Left lobe of liver (tissue), 2 donors: ENCODE measurements at places on chromosomes 13 and 19.

DNA sequence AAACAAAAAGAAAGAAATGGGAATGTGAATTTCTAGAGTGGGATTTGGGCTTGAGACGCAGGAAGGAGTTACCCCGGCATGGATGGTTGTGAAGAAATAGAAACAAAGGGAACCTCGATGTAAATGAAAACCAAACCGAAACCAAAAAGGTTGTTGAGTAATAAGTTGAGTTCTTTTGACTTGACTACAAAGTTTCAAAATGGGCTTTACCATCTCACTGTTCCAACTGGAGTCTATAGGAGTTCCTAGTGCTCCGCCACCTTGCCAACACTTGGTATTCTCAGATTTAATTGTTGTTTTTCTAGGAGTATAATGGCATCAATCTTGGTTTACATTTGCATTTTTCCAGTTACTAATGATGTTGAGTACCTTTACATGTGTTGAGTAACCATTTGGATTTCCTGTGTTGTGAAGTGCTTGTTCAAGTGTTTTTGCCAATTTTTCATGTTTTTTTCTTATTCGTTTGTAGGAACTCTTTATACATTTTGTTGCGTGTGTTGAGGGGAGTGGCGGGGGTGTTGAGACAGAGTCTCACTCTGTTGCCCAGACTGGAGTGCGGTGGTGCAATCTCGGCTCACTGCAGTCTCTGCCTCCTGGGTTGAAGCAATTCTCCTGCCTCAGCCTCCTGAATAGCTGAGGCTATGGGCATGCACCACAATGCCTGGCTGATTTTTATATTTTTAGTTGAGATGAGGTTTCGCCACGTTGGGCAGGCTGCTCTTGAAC is 9.2 kb downstream of the UBE2S start:
- DNase-seq, result no peak

- no peak for DNase-seq
These were observed 1312.7 kb downstream of the SLITRK1 start for GRCh38 chr13:82569581-82569980.

- no peak for DNase-seq
These were observed 60.4 kb upstream of the OBI1 start for GRCh38 chr13:78719367-78719766.

- no peak for DNase-seq
These were observed 4.2 kb upstream of the RGL3 start for GRCh38 chr19:11423164-11423790.

GRCh38 chr13:70370924-70371323 is 262.7 kb upstream of the KLHL1 start:
- no peak for DNase-seq

DNA sequence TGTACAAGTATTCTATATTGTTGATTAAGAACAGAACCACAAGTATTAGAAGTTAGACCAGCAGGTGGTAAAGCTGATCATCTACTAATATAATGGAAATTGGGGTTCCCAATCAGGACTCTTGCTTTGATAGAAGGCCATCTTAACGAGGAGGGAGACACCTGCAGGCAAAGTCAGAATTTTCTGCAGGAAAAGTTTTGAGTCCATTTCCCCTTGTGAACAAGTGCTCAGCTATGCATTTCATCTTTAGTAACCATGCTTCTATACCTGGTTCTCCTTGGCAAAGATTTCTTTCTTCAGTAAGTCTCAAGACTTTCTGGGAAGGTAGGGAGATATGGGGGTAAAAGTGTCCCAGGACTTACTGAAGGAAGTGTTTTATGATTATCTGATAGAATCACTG is 36.1 kb upstream of the USPL1 start:
- no peak for DNase-seq

GRCh38 chr13:27250833-27251165 is 559 bp upstream of the RPL21 start:
- no peak for DNase-seq

DNA sequence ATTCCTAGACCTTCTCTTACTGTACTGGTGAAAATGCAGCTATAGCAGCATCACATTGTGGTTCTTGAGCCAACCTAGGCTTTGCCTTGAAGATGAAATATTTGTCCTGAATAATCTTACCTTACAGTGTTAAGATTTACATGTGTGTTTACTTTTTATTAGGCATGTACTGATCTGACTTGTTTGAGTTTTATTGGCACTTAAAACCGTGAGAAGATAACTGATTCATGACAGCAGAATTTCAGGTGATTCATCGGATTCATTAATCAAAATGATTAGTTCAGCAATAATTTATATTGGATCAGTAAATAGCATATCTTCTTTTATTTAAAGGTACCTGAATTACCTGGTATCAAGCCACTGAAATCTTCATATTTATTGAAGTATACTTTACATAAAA is 296.3 kb downstream of the KLF5 start:
- DNase-seq, result no peak

DNA sequence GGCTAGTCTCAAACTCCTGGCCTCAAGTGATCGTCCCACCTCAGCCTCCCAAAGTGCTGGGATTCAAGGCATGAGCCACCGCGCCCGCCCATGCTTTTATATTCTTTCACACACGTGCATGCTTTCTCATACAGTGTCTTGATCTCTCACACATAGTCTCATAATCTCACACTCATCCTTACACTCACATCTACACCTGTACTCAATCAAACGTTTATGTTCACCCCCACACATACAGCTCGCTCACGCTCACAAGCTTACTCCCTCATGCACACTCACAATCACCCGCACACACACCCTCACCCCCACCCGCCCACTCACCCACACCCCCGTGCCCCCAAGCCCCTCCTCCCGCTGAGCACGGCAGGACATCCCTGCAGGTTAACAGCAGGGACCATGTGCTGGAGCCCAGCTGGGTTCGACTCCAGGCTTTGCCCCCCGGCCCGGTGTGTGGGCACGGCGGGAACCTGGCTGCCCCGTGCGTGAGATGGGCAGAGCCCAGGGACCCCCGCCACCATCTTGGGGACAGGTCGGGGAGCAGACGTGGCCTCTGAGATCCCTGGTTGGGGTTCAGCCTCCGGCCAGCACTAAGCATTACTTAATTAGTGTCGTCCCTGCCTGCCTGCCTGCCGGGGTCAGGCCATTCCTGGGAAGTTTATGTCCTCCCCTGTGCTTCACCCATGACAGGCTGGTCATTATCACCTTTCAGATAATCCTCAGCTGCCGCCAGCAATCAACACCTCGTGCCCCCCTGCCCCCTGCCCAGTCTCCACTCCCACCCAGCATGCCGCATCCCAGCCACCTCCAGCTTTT is 11.4 kb downstream of the SBK2 start:
- DNase-seq, result no peak

GRCh38 chr13:59710996-59711701 is 452.6 kb downstream of the DIAPH3 start:
- DNase-seq, result no peak

DNA sequence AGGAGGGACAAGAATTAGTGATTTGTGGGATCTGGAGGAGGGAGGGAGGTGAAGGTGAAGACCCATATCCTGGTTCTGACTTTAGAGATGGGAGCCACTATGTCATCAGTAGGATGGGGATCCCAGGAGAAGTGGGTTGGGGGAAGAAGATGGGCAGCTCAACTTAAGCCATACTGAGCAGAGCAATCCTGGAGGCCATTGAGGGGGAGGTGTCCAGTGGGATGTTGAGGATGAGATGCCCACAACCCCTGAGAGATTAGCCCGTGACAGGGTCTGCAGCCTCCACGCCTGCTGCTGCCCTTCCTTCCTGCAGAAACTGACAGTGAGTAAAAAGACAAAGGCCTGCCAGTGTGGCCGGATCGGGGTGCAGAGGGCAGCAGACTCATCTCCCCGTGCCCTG is 11.2 kb upstream of the SIGLEC6 start:
- DNase-seq, result no peak

DNA sequence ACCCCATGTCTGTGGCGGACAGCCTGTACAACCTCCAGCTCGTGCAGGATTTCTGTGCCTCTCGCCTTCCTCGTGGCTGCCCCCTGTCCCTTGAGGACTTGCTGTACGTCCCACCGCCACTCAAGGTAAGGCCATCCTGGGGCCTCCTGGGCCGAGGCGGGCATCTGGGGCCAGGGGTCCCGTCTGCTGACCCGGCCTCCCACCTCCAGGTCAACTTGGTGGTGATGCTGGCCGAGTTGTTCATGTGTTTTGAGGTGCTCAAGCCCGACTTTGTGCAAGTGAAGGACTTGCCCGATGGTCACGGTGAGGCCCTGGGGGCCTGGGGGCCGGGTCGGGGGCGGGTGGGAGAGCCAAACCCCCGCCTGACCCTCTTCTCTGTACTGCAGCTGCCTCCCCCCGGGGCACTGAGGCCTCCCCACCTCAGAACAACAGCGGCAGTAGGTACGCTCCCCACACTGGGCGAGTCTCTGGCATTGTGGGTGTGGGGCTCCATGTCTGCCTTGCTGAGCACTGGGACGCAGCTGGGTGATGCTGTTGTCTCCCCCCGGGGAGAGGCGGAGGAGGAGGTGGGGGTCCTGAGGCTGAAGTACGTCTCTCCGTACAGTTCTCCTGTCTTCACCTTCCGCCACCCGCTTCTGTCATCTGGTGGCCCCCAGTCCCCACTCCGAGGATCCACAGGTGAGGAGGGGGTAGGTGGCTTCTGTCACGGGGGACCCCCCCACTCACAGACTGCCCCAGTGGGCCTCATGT is 15.0 kb downstream of the CAMSAP3 start:
- no peak for DNase-seq

- DNase-seq, result no peak
These were observed 43.1 kb downstream of the SERP2 start for GRCh38 chr13:44416744-44417143.

GRCh38 chr13:89923736-89924135 is 1423.8 kb upstream of the MIR17HG start:
- DNase-seq, result no peak

- no peak for DNase-seq
These were observed 3.3 kb upstream of the ATP1A3 start for GRCh38 chr19:41997121-41997850.

GRCh38 chr13:71477735-71478134 is 389.3 kb downstream of the DACH1 start:
- DNase-seq, result no peak

GRCh38 chr19:51550848-51551672 is 19.6 kb upstream of the SIGLEC6 start:
- no peak for DNase-seq

DNA sequence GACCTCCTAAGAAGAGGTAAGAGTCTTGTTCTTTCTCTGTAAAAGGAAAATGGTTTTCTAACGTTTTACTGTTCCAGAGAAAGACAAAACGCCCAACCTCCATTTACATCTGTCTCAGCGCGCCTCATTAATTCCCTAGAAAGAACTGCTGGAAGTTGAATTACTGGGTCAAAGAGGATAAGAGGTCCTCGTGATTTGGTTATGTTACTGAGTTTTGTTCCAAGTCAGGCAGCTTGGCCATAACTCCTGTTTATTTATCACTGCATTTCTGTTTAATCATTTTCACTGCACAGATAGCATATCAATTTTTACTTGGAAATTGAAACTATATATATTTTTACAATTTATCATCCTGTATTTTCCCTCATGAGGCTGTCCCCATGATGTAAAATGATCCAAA is 112.9 kb upstream of the PEG3 start:
- no peak for DNase-seq

DNA sequence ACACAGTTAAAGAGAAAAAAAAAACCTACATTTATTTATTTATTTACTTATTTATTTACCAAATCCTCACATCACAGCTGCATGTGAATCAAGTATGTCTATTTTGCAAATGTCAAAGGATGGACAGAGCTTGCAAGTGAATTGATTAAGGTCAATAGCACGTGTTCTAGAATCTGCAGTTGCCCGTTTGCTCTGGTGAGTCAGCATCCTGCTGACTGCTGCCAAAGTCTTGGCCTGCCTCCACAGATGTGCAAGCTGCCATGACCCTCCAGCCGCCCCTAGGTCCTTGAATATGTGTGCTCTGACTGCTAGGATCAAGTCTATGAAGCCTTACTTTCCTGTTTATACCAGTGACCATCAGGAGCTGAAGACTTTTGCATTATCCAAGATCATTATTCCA is 320.6 kb downstream of the GPC5 start:
- DNase-seq, result no peak

DNA sequence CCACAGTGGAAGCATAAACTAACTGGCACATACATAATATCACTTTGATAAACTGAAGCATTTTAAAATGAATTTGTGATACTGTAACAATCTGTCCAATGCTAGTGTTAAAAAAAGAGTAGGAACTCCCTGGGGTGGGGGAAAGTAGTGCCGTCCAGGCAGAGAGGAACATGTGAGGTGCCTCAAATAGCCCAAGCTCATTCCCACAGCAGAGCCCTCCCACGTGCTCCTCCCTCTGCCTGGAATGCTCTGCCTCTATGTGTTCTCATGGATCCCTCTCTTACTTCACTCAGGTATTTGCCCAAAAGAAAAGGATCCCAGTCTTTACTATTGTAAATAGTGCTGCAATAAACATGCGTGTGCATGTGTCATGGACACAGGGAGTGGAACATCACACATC is 188.1 kb downstream of the NHLRC3 start:
- DNase-seq, result no peak

DNA sequence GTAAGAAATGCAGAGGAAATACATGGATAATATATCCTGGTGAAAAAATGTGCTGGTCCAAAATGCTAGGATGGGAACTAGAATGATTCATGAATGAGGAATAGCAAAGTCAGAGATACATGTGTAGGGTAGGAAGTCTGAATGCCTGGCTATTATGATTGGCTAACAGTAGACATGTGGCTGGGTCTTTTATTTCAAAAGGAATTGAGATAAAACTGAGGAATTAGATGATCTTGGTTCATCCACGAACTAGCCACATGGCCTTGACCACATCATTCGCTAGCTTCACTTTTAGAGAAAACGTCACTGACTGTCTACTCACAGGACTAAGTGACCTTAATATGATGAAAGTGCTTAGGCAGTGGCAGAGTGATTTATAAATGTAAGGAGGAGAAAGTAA is 103.1 kb downstream of the TRPC4 start:
- DNase-seq, result no peak
